Right atrium auricular region (tissue), 2 donors: ENCODE measurements at places on chromosomes 6 and 20.
A peak's percentile ranks its signal among the peaks of the same experiment; 100 is the strongest.

GRCh38 chr6:50213146-50213545 lies 163.4 kb upstream of the DEFB112 start:
- DNase-seq: no peak

DNA sequence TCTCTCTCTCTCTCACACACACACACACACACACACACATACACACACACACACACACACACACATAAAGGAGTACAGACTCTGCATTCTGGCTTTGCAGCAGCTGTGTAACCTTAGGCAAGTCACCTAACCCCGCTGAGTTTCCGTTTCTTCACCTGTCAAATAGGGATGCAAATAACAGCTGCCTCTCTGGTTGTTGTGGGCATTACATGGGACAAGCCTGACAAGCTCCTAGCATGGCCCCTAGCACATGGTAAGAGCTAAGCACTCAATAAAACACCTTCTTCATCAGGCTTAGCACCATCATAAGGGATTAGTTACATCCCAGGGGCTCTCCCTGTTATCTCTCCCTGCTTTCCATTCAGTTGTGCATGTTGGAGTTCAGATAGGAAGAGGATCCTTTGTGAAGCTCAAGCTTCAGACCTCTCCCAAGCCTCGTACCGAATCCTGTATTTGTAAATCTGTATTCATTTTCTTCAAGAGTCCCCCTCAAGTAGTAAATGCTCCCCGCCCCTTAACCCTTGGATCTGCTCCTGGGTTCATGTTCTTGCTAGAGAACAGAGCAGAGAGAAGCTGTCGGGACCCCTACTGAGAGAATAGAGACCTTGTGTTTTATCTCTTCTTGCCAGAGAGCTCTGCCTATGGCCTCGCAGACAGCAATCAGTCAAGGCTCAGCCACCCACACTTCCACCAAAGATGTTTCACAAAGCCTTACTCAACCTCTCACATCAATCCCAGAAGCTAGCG lies 2.2 kb downstream of the SLC13A3 start:
- no peak for DNase-seq

- DNase-seq: no peak
These were observed 8.5 kb downstream of the TFEB start for GRCh38 chr6:41726876-41727275.

DNA sequence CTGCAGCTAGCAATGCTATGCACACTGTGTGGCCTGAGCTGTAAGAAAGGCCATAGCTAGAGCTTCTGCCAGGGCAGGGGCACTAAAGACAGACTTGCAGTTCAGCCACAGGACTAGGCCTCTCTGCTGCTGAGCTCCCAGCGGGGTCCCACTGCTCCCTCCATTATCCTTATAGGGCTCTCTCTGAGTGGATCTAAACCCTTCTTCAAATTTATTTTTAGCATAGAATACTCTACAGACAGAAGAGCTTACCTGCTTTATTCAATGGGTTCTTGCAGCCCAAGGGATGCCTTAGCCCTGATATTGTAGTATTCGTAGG lies 100.9 kb upstream of the MLN start:
- DNase-seq: no peak

- no peak for DNase-seq
These were observed 42.8 kb upstream of the SLC23A2 start for GRCh38 chr20:5044075-5044620.

DNA sequence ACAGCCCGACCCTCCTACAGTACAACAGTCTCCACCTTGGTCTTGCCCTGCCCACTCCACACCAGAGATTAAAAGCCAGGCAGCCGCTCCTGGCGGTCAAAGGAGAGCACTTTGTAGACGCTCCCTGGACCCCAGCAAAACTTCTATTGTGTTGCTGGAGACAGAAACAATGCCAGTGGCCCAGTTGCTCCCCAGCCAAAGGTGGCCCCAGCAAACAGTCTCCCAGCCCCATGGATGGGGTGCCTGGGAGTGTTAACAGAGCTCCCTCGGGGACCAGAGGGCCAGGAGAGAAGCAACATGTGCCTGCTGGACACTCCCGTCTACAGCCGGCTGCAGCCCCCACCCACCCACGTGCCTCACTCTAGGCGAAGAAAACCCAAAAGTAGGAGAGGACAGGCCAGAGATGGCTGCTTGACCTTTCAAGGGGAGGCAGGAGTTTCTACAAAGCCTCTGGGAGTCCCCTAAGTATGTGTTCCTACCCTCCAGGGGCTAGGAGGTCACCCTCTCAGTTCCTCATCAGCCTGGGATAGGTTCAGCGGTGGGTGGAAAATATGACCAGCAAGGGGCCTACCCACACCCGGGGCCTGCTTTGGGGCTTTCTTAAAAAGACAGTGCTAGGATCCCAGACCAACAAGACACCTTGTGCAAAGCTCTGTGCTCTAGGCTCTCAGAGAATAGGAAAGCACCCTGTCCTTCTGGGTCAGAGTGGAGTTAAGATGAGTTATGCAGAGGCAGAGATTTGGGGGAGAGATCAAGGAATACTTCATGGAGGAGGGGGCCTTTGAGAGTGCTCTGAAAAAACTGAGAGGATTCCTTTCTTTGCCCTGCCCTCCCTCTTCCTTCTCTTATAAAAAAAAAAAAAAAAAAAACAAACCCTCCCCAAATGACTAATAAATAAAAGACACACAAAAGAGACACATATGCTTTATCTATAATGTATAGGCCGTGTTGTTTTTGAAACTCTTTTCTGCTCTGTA lies 19.0 kb upstream of the PREX1 start:
- no peak for DNase-seq

DNA sequence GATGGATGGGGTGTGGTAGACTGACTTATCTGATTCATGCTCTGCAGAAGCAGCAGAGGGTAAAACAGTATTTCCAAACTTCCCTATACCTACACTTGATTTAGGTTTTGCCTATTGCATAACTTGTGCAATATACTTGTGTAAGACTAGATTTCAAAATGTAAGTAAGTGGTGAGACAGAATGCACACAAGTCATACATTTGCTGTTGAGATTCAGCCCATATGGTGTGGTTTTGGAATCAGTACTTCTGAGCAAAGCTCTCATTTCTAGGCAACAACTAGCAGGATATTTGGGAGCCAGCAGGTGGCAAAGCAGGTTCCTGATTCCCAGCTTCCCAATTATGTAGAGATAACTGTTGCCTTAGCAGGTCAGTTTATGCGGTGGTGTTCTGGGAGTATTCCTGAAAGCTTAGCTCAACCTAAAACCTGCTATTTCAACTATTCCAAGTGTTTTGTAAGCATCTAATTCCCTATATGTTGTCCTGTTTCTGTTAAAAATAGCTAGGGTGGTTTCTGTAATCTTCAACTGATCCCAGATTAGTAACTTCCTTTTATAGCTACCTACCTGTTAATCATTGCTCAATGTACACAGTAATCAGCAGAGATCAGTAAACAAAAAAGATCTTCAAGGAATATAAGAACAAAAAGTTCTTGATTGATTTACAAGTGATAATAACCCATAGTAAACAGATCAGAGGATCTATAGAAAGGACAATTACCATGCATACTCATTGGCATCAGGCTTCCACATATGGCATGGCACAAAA lies 8.5 kb upstream of the FABP7 start:
- DNase-seq: no peak

DNA sequence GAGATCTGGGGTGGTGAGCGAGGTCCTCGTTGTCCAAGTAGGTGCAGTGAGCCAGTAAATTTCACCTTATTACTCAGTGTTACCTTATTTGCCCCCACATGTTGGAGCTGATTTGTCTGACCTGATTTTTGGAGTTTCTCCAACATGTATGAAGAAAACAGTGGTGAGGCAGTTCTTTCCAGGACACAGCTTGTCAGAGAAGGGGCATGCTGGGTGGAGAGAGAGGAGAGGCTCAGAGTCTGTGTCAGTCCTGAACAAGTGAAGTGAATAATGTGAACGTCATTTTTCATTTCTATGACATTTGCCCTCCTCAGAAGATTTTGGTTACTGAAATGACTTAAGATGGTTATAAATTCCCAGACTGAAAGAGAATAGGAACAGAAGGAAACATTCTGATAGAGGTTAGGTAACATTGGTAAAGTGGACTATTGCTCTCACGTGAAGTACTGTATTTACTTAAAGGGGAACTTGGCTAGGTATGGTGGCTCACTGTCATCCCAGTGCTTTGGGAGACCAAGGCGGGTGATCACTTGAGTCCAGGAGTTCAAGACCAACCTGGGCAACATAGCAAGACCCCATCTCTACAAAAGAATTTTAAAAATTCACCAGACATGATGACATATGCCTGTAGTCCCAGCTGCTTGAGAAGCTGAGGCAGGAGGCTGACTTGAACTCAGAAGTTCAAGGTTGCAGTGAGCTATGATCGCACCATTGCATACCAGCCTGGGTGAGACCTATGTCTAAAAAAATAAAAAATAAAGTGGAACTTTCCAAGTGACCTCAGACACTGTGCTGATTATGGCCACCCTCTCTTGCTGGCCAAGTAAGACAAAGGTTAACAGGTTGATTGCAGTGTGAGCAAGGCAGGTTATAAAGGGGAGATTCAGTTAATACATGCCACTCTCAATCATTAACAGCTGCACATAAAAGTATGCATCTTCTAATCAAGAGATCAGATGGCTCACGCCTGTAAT lies 184.3 kb downstream of the EDN1 start:
- no peak for DNase-seq

DNA sequence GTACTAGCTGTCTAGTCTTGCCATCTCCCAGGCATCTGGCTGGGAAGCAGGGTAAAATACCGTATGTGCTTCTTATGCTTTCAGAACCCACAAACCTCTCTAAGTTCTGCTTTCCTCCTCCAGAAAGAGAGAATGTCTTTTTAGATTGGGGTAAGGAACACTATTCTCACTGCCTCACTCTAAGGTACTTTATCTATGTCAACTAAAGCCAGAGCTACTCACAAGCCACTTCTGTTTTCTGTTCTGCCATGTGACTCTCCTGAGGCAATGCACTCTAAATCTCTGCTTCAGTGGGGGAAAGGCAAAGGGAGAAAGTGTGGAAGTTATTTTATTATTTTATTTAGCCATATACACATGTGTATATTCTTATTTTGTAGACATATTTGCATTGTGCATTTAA lies 15.6 kb downstream of the MEP1A start:
- DNase-seq: no peak

DNA sequence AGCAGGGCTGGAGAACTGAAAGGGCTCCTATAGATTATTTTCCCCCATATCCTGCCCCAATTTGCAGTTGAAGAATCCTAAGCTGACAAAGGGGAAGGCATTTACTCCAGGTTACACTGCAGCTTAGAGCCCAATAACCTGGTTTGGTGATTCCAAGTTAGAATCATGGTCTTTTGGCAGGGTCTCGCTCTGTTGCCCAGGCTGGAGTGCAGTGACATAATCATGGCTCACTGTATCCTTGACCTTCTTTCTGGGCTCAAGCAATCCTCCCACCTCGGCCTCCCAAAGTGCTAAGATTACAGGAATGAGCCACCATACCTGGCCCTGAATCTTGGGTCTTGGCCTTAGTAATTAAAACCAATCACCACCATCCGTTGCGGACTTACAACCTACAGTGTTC lies 1.0 kb upstream of the MMP9 start:
- no peak for DNase-seq

GRCh38 chr20:52649727-52650126 lies 322.4 kb upstream of the TSHZ2 start:
- DNase-seq: no peak

GRCh38 chr6:110810896-110811586 lies 4.2 kb downstream of the CDK19 start:
- DNase-seq: no peak

DNA sequence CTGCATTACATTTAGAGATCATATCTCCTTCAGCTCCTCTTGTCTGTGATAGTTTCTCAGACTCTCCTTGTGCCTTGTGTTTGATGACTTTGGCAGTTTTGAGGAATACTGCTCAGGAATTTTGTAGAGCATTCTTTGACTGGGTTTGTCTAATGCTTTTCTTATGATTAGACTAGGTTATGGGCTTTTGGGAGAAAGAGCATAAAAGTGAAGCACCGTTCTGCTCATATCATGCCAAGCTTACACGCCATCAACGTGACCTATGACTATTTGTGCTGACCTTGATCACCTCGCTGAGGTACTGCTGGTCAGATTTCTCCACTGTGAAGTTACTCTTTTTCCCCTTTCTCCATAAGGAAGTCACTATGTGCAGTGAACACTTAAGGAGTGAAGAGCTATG lies 256.0 kb downstream of the LY86 start:
- DNase-seq: no peak

DNA sequence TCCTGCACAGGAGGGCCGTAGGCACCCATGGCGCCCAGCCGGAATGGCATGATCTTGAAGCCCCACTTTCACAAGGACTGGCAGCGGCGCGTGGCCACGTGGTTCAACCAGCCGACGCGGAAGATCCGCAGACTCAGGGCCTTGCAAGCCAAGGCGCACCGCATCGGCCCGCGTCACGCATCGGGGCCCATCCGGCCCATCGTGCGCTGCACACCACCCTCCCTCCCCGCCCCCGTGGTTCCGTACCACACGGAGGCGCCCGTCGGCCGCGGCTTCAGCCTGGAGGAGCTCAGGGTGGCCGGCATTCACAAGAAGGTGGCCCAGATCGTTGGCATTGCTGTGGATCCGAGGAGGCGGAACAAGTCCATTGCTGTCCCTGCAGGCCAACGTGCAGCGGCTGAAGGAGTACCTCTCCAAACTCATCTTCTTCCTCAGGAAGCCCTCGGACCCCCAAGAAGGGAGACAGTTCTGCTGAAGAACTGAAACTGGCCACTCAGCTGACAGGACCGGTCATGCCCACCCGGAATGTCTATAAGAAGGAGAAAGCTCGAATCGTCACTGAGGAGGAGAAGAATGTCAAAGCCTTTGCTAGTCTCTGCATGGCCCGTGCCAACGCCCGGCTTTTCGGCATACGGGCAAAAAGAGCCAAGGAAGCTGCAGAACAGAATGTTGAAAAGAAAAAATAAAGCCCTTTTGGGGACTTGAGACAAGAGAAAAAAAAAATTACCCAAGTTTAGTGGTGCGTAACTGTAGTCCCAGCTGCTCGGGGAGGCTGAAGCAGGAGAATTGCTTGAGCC lies 9.9 kb upstream of the NCOA5 start:
- DNase-seq: no peak

- peak; percentile 54 for DNase-seq
These were observed 80.7 kb downstream of the RREB1 start for GRCh38 chr6:7188492-7188891.

DNA sequence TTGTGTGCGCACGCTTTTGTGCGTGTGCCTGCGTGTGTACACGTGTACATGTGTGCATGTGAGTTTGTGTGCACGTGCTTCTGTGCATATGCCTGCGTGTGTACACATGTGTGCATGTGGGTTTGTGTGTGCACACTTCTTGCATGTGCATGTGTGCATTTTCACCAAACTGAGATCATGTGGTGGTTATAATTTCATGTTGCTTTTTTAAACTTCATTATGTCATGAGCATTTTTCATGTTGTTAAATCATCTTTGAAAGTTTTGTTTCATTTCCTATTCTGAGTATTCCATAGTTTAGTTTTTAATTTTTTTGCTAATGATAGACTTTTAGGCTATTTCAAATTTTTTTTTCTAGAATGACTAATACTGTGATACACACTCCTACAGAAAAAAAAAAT lies 6.4 kb upstream of the CST3 start:
- no peak for DNase-seq

- DNase-seq: no peak
These were observed 42.0 kb upstream of the MAP3K4 start for GRCh38 chr6:160949531-160949930.

- DNase-seq: no peak
These were observed 645.8 kb upstream of the AGPAT4 start for GRCh38 chr6:161919691-161920090.

GRCh38 chr6:36721369-36722140 lies 23.9 kb downstream of the RAB44 start:
- no peak for DNase-seq

- no peak for DNase-seq
These were observed 176.3 kb downstream of the JARID2 start for GRCh38 chr6:15421945-15422733.
